ENCODE measurements at places on chromosomes 12 and 14.

DNA sequence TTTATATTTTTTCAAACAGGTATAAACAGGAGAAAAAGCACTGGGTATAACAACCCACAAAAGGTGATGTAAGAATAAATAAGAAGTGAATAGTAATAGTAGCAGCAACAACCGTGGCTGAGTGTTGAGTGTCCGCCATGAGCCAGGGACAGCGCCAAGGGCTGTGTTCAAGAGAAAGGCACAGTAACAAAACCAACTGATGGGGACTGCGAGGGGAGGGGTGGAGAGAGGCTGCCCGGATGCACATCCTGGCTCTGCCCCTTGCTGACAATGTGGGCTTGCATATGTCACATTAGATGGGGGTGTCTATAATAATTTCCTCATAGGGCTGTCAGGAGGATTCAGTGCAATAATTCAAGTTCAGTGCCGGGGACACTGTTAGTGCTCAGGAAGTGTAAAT is 912.4 kb downstream of the VRK1 start:
- no peak for DNase-seq

GRCh38 chr12:15638231-15638630 is 151.0 kb downstream of the EPS8 start:
- DNase-seq, result no peak

GRCh38 chr14:68172216-68172615 is 352.6 kb downstream of the RAD51B start:
- no peak for DNase-seq

DNA sequence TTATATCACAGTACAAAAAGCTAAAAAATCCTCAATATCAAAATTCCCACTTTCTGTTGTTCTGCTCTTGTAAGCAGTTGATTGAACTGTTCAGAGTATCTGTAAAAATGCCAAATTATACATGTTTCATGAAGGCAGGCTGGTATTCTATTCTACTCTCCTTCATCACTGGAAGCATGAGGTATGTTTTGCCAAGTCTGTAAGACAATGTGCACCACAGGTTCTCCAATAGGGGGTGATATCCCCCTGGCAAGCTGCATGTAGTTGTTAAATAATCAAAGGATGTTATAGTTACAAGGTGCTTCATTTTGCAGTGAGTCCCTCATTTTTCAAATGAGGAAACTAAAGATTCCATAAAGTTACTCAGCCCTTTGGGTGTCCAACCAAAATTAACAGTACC is 15.1 kb upstream of the NEK9 start:
- DNase-seq, result no peak

DNA sequence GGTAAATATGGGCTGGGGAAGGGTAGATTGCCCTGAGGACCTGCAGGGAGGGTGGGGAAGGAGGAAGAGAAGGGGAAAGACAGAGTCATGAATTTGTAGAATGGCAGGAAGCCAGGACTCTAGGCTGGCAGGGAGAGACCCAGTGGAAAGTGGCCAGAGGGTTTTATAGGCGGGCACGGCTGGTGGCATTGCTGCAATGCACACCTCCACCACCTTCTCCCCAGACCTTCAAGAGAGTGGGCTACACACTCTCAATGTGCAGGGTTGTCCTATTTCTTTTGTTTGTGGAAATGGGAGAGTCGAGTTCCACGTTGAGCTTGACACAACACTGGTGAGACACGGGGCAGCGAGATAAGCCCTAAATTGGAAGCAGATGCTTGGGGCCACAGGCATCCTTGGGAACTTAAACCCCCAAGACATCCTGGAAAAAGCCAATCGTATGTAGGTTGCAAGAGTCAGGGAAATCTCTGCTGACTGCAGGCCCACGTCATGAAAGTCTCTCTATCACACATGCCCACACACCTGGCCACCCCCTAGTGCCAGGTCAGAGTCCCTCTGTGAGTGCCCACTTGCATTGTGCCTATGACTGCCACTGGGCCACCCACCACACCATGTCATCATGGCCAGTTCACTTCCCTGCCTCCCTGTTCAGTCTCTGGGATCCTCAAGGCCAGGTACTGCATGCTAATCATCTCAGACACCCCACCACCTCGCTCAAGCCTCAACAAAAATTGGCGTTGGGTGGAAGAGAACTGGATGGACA is 38.0 kb upstream of the BDKRB2 start:
- DNase-seq, result no peak

GRCh38 chr12:116636608-116637519 is 77.7 kb downstream of the MAP1LC3B2 start:
- no peak for DNase-seq

- DNase-seq, result no peak
Observed at GRCh38 chr12:2646341-2646740, 148.4 kb upstream of the FKBP4 start.

DNA sequence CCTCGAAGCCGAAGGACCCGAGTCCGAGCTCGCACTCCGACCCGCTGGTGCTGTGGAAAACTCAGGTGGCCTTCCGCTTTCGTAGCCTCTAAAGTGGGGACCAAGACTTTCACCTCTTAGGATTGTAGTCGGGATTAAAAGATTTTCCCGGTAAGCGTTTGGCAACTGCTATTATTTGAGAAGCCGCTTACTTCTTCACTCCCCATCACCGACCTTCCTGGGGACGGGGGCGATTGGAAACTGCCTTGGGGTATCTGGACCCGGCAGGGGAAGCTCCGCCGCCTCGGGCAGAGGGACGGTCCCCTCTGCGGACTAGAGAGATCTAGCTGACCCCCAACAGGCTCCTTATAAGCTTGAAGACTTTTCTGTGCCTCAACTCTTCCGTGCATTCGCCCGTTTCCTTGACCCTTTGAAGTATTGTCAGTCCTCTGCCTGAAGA is 659 bp downstream of the TRAFD1 start:
- DNase-seq, result no peak

DNA sequence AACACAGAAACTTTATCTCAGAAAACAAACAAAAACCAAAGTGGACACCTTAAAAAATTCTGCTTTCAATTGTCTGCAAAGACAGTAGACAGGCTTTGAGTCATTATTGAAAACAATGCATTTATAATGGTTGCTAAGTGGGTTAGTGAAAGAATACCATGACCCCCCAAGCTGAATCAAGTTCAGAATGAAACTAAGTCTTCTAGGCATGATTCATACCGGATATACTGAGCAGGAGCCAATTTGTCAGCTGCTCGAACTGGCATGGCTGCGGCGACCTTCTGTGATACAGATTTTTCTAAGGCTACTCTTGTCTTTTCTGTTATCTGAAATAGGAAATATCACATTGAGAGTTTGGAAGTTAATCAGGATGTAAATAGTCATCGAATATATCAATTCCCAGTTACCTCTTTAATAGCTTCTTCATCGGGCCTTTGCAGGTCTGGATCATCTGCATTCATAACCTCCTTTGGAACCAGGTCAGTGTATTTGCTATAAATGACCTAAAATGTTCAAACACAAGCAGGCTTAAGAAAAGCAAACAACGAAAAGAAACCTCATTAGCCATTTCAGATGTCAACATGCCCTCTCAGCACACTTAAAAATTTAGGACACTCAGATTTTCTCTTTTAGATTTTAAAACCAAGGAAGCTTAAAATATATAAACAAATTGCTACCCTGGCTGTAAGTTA is 22.3 kb downstream of the SNW1 start:
- no peak for DNase-seq

DNA sequence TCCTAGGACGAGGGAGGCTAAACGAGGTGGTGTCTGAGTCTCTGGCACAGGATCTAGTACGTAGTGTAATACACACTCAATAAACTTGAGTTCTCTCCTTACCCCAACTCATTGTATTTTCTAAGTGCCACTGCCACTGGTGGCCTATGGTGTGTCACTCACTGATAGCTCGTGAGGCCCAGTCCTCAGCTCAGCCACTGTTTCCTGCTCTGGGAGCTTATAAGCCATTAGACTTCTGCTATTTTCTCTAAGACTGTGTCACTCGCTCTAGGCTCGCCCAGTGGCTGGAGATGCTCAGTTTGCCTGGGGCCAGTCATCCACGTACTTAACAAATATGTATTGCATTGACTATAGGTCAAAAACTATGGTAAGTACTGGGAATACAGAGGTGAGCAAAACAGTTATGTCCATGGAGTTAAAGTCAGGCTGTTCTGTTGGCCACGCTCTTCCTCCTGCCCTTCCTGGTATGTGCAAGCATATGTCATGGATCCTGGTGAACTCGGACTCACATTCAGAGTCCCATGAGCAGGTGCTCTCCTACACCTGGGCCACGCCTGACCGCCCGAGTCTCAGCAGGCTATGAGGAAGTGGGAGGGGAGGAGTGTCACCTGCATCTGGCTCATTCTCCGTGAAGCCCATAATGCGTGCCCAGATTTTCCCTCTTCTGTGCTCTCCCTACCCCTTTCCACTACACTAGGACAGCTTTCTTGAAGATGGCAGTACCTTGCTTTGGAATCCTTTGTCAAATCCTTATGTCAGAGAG is 41.6 kb downstream of the DEGS2 start:
- no peak for DNase-seq

DNA sequence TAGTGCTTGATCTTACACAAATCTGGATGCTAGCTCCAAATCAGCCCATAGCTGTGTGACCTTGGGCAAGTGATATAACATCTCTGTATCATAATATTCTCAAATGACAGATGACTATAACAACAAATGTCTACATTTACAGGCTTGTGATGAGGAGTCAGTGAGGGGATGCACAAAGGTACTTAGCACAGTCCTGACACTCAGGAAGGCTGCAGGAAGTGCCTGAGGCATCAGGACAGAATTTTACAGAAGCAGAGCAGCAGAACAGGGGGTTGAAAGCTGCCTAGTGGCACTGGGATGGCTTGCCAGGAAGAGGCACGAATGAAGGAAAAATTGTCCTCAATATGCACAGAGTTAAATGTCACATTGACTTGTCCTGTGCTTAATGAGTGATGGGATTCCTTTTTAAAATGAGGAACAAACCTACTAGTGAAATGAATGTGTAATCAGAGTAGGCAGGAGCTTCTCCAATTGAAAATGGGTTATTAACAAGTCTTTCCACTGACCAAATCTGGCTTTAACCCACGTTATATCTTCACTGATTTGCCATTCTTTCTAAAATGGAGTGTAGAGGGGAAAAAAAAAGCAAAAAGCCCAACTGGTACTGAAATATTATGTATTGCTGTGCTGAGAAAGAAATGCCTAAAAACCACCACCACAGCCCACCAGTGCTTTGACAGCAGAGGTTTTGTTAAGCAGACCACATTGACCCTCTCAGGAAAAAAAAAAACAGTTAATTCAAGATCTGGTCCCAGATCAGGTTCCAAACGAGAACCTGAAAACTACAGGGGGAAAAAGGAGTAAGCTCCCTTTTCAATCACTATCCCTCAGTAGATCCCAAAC is 11.6 kb downstream of the BTG1 start:
- no peak for DNase-seq

DNA sequence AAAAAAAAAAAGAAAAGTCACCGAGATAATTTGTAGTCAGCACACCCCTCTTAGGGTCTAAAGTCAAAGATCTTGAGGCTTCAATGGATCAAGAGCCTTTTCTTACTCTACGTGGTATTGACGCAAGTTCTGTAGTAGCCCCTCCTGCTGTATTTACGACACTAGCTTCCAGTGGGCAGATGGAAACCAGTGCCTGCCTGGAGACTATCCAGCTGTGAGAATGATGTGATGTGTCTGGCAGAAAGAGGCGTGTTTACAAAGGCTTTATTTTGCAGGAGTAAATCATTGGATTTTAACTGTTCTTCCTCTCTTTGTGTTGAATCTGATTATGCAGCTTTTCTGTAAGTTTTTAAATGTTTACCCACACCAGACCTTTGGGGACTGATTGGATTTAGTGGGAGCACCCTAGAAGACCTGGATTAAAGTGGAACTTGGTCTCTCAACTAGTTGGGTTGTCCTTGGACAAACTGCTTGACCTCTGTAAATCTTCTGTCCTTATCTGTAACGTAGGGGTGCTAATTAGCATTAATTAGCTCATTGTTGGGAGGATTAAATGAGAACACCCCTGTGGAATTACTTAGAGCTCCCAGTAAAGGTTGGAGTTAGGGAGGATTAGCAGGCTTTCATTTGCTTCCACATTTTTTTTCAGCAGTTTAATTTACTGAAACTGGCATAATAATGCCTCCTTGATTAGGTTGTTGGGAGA is 72.4 kb downstream of the RASSF3 start:
- DNase-seq, result no peak

DNA sequence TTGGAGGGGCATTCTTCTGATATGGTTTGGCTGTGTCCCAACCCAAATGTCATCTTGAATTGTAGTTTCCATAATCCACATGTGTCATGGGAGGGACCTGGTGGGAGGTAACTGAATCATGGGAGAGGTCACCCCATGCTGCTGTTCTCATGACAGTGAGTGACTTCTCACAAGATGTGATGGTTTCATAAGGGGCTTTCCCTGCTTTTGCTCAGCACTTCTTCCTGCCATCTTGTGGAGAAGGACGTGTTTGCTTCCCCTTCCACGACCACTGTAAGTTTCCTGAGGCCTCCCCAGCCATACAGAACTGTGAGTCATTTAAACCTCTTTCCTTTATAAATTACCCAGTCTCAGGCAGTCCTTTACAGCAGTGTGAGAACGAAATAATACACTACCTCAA is 382.4 kb downstream of the VRK1 start:
- DNase-seq, result no peak

DNA sequence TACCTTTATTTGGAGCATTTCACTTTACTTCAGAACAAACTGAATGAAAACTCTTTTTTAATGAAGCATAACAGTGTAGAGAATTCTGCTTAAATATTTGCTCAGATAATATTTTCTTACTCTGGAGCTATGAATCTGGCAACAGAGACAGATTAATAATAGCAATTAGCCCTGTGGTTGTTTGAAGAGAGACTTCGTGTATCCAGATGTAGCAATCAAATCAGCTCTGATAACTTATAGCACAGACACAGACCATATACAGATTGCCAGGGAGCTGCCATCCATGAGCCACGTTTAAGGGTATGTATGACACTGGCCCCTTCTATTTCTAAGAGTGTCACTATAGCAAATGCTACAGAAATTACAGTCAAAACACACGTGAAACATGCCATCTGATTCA is 146.6 kb downstream of the EXOC5 start:
- DNase-seq, result no peak

Data from stimulated activated CD4-positive, alpha-beta T cell treated with anti-CD3 and anti-CD28 coated beads, TNF-alpha, amount 100 ng/mL, for 4 hours (primary cell).